Neuronal stem cell (in vitro differentiated cells): ENCODE measurements at places on chromosomes 3 and 15.
A peak's percentile ranks its signal among the peaks of the same experiment; 100 is the strongest.

GRCh38 chr15:48411971-48412591, 80.9 kb downstream of the DUT start:
- no peak for DNase-seq

DNA sequence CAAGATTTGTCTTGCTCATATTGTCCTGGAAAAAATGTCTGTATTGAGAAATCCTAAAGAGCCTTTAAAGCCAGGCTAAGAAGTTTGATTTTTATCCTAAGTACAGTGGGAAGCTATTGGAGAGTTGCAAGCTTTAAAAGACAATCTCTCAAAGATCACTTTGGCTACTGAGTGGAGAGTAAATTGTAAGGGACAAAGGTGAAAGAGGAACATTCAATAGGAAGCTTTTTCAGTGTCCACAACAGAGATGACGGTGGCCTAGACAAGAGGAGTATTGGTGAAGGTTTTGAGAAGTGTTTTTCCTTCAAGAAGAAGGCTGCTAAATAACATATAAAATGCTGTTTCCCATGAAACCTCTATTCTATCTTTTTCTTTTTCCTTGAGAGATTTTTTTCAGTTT, 249.5 kb upstream of the IL12A start:
- DNase-seq: no peak

DNA sequence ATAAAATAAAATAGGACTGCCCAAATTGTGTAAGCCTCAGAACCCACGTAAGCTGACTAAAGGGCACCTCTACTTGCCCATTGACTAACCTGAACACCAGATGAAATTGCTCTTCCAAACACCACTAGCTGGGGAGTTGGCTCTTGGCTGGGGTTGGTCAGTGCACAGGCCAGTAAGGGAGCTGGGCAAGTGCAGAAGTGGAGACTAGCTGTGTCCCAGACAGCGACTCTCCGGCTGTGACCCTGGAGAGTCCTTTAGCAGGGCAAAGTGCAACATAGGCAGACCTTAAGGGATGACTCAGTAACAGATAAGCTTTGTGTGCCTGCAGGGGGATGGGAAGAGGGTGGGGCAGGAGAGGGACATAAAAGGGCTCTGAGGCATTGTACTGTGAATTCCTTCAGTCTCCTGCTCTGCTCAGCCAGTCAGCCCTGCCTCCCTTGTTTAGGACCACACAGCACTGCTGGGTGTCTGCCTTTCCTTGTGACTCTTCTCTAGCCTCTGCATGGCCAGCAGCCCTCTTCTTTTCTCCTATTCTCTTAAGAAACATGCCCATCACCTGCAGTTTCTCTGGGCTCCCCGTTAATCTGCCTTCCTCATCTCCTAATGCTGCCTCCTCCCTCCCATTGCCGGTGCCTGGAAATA, 13.2 kb downstream of the NR1I2 start:
- DNase-seq: peak; percentile 64

- DNase-seq: no peak
Observed at GRCh38 chr15:58770519-58770856, 614 bp upstream of the MINDY2 start.

DNA sequence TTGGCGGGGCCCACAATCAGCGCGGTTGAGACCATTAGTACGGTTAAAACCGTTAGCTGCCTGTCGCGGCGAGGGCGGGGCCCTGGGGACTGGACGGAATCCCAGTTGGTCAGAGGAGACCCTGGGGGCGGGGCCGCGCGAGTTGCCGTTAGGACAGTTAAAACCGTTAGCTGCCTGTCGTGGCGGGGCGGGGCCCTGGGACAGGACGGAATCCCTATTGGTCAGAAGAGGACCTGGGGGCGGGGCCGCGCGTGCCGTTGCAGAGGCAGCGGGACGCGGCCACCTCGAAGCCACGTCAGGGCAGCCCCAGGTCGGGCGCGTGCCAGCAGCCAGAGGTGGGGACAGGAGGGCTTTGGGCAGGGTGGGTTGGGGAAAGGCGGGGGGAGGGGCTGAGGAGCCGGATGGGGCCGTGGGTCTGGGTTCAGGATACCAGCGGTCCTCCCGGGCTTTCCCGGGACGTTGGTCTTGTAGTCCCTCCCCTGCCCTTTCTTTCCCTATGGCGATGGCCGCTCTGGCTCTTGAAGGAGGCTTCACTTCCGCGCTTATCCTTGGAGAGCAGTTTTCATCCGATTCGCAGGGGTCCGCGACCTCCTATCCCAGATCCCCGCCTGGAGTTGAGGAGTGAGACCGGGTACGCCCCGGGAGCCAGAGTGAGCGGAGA, 28.0 kb downstream of the KLHDC8B start:
- no peak for DNase-seq

GRCh38 chr3:170397685-170398084, 21.0 kb upstream of the CLDN11 start:
- DNase-seq: no peak

DNA sequence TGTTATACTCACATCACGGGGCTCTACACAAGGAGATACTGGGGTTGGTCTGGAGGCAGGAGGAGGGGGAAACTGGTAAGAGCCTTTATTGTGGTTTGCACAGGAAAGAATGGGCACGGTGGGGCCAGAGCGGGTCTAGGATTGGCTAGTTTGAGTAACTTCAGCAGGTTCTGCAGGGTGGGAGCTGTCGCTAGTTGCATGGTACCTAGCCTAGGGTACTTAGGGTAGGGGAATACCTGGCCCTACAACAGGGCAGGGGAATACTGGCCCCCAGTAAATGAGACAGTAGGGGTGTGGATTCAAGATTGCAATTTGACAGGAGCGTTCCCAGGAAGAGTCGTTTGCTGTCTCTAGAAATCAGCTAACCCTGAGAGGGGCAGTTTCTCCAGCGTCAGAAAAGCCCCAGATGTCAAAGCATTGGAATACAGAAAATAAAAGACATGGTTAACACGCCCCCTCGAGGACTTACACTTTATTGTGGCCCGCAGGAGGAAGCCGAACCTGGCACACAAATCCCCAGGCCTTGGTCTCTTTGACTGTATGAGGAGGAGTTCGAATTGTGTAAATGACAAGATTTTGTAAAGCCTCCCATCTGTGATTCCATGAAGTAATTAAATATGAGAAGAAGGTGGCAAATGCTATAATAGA, 32.0 kb downstream of the ST8SIA2 start:
- DNase-seq: no peak

GRCh38 chr15:101707983-101708382, 16.3 kb downstream of the TARS3 start:
- DNase-seq: no peak

DNA sequence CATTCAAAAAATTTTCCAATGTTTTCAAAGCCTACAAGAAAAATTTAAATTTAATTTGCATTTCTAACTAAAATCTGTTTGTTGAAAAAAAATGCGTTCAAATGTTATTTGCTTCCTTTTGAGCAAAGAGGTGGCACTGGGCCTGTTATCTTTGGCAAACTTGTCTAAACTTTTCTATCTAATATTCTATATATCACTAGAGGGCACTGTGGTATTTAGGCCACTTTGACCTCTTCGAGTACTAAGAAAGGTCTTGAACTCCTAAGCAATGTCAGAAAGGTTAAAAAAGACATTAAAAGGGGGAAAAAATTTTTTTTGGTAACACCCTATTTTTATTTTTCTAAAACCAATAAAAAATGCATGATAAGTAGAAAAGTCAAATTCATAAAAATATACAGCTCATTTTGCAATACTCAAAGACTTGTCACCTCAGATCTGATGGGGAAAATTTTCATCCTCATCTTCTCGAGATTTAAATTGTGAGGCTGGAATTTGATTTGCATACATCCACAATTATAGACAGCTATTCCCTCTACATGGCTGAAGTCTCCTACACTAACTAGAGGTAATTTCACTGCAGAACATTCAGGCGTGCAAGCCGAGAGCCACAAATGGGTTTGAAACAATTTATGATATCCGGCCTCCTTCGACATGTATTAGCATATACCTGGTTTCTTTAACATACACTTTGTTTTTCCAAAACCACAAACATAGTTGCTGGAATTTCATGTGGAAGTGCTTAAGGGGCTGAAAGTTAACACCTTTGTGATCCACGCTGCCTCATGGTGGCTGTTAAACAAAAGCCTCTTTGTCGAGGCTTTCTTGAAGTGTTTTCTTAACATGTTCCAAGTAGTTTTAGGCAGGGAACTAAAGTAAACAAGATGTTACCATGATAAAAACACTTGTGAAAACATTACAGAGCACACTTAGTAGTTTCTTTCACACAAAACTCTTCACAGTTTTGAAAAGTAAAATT, 576.4 kb downstream of the FOXP1 start:
- DNase-seq: no peak

DNA sequence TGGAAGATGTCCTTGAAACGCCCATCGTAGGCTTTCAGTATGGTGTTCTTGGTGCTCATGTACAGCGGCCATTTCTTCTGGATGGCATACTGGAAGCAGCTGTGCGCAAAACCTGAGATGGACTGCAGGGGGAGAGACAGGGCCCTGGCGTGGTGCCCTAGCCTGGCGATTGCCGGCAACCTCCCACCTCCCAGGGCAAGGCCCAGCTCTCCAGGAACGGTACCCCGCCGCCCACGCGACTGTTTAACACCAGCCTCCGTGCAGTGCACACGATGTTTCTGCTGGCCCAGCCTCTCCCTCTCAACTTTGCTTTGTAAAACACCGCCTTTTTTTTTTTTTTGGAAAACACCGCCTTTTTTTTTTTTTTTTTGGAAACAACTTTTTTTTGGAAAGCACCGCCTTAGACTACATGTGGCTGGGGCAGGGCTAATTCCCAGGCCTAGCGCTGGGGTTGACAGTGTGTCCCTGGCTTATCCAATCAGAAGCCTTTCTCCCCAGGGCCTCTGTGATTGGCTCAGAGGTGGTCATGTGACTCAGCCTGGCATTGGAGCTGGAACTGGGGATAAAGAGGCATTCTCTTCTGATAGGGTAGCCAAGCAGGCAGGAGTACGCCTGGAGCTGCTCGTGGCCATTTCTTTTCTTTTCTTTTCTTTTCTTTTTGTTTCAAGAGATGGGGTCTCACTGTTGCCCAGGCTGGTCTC, 14.7 kb downstream of the IDH2 start:
- DNase-seq: no peak

- DNase-seq: no peak
Observed at GRCh38 chr3:119257654-119258410, 17.2 kb upstream of the B4GALT4 start.

DNA sequence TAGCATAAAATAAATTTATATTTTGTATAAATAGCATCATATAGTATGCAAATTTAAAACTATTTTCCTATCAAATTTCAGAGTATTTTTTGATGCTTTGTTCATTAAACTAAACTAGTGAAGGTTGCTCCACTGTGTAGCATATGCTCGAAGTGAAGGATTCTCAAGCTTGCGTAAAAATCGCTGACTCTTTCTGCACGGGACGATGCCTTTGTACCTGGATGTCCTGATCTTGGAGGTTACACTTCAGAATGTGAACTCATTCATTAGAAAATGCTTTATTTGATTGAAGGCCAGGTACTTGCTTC, 305.0 kb downstream of the WDR72 start:
- DNase-seq: no peak

DNA sequence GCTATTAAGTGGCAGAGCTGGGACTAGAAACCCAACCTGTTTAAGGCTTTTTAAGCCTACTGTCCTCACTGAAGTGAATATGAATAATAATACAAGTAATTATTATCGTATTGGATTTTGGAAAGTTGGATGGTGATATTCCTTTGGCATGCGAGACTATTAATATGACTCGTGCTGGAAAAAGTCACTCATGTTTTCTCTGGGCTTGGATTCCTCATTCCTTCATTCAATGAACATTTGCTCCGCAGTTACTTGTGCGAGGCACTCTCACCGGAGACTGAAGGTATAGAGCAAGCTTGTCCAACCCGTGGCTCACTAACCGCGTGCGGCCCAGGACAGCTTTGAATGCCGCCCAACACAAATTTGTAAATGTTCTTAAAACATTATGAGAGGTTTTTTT, 694 bp downstream of the PLAAT1 start:
- DNase-seq: no peak

GRCh38 chr3:89851974-89852621, 744.7 kb downstream of the EPHA3 start:
- DNase-seq: peak; percentile 67

GRCh38 chr15:60652870-60653269, 173.9 kb upstream of the ICE2 start:
- no peak for DNase-seq

- no peak for DNase-seq
Observed at GRCh38 chr15:58564981-58565380, 133.2 kb downstream of the LIPC start.

- no peak for DNase-seq
Observed at GRCh38 chr15:29276366-29276765, 6.7 kb upstream of the NSMCE3 start.
